ENCODE measurements at places on chromosomes 16 and 17.

GRCh38 chr17:38709864-38710603 lies 5.0 kb downstream of the MLLT6 start:
- no peak for DNase-seq
- H3K27me3 ChIP-seq, result no peaks in the 10 kb centered on the region
- no peak overlapping the region for H3K4me3 ChIP-seq
- peaks cover 59% of the 10 kb centered on the region for H3K36me3 ChIP-seq

GRCh38 chr17:77472468-77473310 lies 331.9 kb downstream of the SEC14L1 start:
- no peak for DNase-seq
- no peaks in the 10 kb centered on the region for H3K27me3 ChIP-seq
- H3K27ac ChIP-seq, result peak overlapping the region; percentile 79

- no peaks in the 10 kb centered on the region for H3K4me1 ChIP-seq
- no peaks in the 10 kb centered on the region for H3K36me3 ChIP-seq
- H3K4me3 ChIP-seq, result no peak overlapping the region
- no peaks in the 10 kb centered on the region for H3K27me3 ChIP-seq
- H3K27ac ChIP-seq, result peak overlapping the region; percentile 56
- peak; percentile 63 for DNase-seq
Measured at GRCh38 chr17:46002311-46002972, 3.4 kb downstream of the STH start.

DNA sequence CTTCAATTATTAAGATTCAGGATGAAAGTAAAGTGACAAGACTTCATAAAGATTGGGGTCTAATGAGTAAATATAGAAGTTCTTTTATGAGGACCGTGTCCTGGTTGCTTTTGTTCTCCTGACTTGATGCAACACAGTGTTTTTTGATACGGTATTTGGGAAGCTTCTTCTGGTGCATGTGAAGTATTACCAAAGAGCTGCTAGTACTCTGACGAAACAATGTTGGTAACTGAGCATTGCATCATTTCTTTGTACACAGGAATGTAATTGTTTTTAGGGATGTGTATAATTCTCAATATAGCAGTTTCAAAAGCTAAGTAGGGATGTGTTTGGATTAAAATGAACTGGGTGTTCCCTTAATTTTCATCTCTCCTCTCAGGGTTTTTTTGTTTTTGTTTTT lies 15.9 kb downstream of the KPNB1 start:
- H3K4me3 ChIP-seq, result no peak overlapping the region
- no peak for DNase-seq
- peaks cover 17% of the 10 kb centered on the region for H3K4me1 ChIP-seq
- no peak overlapping the region for H3K27ac ChIP-seq

- H3K36me3 ChIP-seq, result no peaks in the 10 kb centered on the region
- H3K4me1 ChIP-seq, result peaks cover 5% of the 10 kb centered on the region
- no peak for DNase-seq
- H3K27ac ChIP-seq, result no peak overlapping the region
- H3K4me3 ChIP-seq, result no peak overlapping the region
Measured at GRCh38 chr17:43427362-43428043, 28.7 kb downstream of the ARL4D start.

DNA sequence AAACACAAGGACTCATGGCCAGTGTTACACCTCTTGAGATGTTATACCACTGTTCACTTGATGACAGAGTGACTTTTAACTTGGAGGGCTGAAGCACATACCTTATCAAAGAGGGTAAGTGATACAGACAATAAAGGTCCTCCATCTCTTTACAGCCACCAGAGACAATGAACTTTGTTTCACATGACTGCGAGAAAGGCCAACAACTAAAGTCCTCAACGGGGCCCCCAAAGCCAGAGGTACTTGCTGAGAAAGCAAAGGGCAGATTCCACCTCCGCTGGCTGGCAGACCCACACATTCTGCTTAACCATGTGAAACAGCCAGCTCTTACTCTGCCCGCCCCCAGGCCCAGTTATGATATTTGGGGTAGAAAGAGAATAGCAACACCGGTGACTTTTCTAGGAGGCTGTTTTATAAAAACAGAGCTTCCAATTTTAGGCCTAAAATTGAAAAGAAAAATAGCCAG lies 21.4 kb downstream of the DCUN1D3 start:
- no peaks in the 10 kb centered on the region for H3K27me3 ChIP-seq
- DNase-seq, result no peak
- H3K36me3 ChIP-seq, result peaks cover 4% of the 10 kb centered on the region
- H3K4me1 ChIP-seq, result peaks cover 24% of the 10 kb centered on the region

DNA sequence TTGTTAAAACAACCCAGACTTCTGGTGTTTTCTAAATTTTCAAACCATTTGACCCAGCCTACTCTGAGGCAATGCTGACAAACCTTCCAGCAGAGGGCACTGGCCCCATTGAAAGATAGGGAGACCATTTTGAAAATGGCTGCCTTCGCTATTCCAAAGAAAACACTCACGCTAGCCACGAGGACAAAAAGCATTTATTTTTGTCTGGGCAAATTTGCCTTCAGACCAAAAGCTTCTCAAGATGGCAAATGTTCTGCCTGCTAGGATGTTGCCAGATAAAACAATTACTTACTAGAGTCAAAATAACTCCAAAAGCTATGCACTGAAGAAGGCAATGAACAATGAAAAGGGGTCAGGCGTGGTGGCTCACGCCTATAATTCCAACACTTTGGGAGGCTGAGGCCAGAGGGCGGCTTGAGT lies 296.7 kb upstream of the IRX5 start:
- H3K36me3 ChIP-seq, result no peaks in the 10 kb centered on the region
- peaks cover 4% of the 10 kb centered on the region for H3K27me3 ChIP-seq
- no peak overlapping the region for H3K27ac ChIP-seq
- H3K4me3 ChIP-seq, result no peak overlapping the region
- no peak for DNase-seq

GRCh38 chr16:66508248-66508913 lies 41.5 kb downstream of the TK2 start:
- no peak overlapping the region for H3K4me3 ChIP-seq
- peaks cover 20% of the 10 kb centered on the region for H3K4me1 ChIP-seq
- H3K27me3 ChIP-seq, result peaks cover 15% of the 10 kb centered on the region
- DNase-seq, result peak; percentile 44

DNA sequence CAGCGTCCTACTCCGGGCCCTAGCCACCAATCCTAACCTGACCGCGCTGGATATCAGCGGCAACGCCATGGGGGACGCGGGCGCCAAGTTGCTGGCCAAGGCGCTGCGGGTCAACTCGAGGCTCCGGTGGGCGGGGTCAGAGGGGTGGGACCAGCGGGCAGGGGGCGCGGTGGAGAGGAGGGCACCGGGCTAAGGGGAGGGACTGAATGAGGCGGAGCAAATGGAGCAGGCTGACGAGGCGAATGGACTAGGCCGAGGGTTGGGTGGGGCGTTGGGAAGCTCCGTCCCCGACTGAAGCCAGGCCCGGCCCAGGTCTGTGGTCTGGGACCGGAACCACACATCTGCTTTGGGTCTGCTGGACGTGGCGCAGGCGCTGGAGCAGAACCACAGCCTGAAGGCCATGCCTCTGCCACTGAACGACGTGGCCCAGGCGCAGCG lies 4.6 kb downstream of the CARMIL2 start:
- H3K27me3 ChIP-seq, result no peaks in the 10 kb centered on the region
- H3K4me1 ChIP-seq, result peaks cover 9% of the 10 kb centered on the region
- no peak overlapping the region for H3K27ac ChIP-seq
- no peak for DNase-seq

DNA sequence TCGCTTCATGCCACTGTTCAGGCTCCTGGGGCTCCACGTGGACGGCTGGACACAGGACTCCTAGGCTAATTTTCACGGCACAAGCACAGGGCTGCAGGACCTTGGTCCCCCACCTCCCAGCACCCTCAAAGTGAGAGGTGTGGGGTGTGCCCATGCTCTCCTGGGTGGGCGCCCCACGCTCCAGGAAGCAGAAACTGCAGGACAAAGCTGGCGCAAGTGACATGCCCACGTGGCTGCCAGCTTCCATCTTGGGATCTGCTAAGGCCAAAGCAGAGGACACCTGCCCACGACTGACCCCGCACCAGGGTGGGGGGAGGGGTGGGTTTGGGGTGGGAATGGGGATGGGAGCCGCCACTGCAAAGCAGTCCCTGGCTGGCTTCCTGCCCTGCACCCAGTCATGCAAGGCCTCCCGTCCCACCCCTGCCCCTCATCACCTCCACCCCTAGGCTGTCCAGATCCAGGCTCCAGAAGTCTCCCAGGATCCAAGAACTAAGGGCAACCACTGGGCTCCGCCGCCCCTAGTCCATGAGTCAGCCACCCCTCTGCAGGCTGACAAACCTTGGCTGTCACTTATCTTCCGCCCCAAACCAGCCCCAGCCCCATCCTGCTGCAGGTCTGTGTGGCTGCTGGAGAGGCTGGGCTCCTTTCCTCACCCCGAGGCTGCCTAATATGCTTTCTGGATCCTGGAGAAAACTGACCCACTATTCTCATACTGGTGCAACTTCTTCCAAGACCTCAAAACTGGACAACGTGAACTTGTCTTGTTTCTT lies 11.1 kb downstream of the USP6 start:
- peaks cover 24% of the 10 kb centered on the region for H3K27me3 ChIP-seq
- no peak for DNase-seq
- no peak overlapping the region for H3K4me3 ChIP-seq
- peaks cover under 1% of the 10 kb centered on the region for H3K36me3 ChIP-seq

GRCh38 chr16:55892821-55893220 lies 17.6 kb upstream of the CES5A start:
- no peak overlapping the region for H3K27ac ChIP-seq
- no peak for DNase-seq
- no peaks in the 10 kb centered on the region for H3K4me1 ChIP-seq
- H3K27me3 ChIP-seq, result peaks cover 9% of the 10 kb centered on the region
- peaks cover 3% of the 10 kb centered on the region for H3K36me3 ChIP-seq

DNA sequence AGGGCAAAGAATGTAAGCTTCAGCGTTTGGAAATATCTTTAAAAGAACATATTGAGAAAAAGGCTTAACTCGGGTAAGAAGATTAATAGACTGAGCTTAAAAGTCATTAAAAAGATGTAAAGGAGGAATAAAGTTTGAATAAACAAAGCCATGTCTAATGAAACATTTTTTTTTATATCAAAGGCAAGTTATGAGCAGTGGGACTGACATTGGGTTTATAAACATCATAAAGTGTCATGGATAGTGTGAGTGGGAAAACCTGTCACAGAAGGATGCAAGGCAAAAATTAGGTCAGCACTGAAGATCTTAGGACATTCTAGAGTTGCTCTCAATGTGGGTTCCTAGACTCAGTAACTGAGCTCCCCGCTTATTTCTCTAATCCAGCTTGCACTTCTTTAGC lies 438.0 kb upstream of the CDH11 start:
- no peak overlapping the region for H3K27ac ChIP-seq
- no peaks in the 10 kb centered on the region for H3K27me3 ChIP-seq
- no peak for DNase-seq

- DNase-seq, result no peak
- no peaks in the 10 kb centered on the region for H3K27me3 ChIP-seq
- H3K4me1 ChIP-seq, result peaks cover 32% of the 10 kb centered on the region
- no peak overlapping the region for H3K27ac ChIP-seq
Measured at GRCh38 chr16:11108466-11108805, 147.6 kb downstream of the SOCS1 start.

DNA sequence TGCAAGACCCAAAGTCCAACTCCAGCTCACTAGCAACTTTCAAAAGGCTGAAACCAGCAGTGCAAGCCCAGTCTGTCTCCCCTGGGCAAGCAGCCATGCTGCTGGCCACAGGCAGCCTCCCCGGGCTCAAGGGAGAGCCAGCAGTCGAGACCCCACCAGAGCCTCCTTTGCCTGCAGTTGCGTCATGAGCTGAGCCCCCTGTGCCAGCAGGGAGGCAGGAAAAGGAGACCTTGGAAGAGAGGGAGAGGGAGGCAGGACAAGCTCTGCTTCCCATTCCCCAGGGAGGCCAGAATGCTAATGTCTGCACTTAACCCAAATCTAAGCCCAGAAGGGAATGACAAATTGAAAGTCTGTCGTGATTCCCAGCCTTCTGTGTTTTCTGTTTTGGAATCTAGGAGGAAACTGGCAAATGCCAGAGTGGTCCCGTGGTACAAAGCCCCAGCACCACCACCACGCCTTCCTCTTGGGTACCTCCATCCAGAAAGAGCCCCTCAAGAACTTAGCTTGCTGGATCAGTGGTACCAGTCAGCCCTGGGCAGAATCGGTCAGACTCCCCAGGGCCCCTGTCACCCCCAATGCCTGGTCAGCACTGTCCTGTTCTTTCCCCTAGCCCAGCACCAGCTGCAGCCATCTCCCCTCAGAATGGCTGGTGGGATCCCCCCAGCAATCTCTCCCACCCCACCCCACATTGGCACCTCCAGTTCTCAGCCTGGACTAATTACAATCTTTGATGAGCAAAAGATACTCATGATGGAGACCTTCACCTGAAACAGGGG lies 99.3 kb upstream of the TNRC6C start:
- H3K27ac ChIP-seq, result no peak overlapping the region
- peaks cover 7% of the 10 kb centered on the region for H3K36me3 ChIP-seq
- peaks cover 73% of the 10 kb centered on the region for H3K27me3 ChIP-seq
- peaks cover 28% of the 10 kb centered on the region for H3K4me1 ChIP-seq

DNA sequence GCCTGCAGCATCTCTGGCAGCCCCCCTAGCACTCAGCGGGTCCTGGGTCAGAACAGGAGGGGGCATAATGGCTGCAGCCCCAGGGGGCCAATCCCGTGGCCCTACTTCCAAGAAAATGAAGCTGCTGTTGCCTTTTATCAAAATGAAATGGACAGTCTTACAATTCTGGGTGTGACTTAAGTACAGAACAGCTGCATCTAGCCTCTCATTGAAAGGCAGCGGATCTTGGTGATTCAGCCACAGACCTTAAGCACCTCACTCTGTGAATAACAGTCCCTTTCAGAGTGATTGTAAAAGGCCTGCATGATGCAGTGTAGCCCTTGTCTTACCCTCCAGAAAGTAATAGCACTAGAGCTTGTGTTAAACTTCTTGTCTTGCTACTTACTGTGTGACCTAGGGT lies 11.5 kb upstream of the UMOD start:
- no peak for DNase-seq
- H3K4me1 ChIP-seq, result no peaks in the 10 kb centered on the region
- H3K27ac ChIP-seq, result no peak overlapping the region
- H3K4me3 ChIP-seq, result no peak overlapping the region
- H3K36me3 ChIP-seq, result no peaks in the 10 kb centered on the region

DNA sequence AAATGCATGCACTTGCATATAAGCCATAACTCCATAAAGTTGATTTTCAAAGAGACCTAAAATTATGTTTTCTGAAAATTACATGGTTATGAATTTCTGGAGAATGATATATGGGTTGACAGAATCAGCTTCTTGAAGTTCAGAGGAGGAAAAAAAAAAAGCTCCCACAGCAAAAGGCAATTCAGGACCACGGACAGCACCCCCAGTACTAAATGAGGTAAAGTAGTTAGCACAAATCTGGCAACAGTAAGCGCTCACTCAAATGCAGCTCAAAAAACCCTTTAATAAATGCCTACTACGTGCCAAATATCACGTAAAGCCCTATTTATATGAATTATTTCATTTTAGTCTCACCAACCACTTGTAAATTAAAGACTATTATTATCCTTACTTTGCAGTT lies 135.2 kb downstream of the SHISA9 start:
- DNase-seq, result no peak
- H3K36me3 ChIP-seq, result no peaks in the 10 kb centered on the region
- no peak overlapping the region for H3K27ac ChIP-seq
- H3K4me3 ChIP-seq, result no peak overlapping the region

GRCh38 chr17:59479141-59479540 lies 86.3 kb upstream of the DHX40 start:
- DNase-seq, result no peak
- H3K4me1 ChIP-seq, result no peaks in the 10 kb centered on the region
- H3K36me3 ChIP-seq, result no peaks in the 10 kb centered on the region
- no peak overlapping the region for H3K27ac ChIP-seq

Data from stimulated activated naive B cell treated with anti-CD40 and anti-IgM and Interleukin-4, amounts not matched to agents 10 μg/mL and 1 μg/mL and 100 μg/mL, for 72 hours (primary cell).